CD4-positive, alpha-beta T cell (primary cell): ENCODE measurements at places on chromosomes 7 and 10.

- DNase-seq = no peak
Measured at GRCh38 chr10:117686606-117687005, 144.1 kb downstream of the EMX2 start.

DNA sequence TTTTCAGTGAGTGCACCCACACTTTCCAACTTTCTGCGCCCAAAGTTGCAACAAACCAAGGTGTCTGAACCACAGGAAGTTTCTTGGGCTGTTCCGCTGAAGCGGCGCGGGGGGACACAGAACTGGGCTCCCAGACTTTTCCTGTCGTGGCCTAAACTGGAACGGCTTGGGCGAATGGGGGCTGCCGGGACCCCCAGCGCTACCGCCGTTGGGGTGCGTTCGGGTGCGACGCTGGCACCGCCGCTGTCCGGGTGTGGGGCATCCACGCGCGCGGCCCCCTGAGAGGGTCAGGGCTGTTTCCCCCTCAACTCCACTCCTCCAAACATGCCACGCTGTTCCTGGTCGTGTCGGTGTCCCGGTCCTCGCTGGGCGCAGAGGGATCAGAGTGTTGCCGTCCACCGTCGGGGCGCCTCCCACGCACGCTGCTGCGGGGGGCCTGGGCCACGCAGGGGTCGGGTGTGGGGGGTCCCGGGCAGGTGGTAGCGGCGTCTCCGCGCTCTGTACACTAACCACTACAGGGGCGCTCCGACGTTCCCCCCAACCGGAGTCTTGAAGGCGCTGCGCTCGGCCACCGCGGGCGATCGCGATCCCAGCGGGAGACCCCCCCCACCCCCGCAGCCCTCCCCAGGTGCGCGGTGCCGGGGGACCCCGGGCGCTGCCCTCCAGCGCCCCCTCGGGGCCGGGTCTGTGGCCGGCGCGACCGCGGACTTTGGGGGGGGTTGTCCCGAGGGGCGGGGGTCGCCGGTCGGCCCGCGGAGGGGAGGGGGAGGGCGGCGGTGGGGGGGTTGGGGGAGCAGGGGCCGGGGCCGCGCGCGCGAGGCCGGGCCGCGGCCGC is 2.2 kb upstream of the CUX1 start:
- DNase-seq = peak; percentile 55

DNA sequence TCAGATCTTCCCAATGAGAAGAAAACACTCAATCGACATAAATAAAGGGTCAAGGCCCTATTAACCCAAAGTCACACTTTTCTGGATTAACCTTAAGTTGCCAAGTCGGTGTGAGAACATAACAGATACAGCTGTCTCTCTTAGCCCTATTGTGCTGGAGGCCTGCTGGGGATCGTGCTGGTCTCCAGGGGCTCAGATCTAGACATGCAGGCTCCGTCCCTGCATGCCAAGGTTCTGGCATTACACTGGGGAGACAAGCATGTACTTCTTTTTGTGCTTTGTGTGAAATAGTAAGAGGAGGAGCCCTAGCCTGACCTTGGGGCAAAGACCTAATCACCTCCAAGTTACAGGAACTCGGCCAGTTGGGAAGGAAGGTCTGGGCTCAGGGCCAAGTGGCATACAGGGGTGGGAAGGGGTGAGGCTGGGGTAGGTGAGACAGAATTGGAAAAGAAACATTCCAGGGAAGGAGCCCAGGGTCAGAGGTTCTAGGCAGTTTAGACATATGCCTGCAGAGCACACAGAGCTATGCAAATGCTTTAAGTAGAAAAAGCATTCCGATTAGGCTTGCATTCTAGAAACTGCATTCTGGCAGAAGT is 216.4 kb downstream of the HECW1 start:
- no peak for DNase-seq

- no peak for DNase-seq
Measured at GRCh38 chr10:48287417-48288391, 13.2 kb upstream of the FRMPD2 start.

DNA sequence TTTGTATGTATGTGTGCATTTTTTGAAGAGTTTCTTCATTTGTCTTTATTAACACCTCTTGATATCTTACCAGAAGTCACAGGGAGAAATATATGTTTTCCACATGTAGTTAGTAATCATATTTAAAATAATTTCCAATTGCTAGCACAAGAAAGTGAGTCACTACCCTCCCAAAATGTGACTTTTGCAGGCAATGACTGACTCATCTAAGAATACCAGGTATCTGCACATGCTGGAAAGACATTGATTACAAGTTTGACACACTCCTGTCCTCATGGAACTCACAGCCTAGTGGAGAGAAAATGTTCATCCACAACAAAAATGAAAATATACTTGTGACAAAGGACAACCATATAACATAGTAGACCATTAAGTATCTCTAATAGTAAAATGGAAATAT is 82.9 kb downstream of the SEMA3D start:
- DNase-seq = no peak

DNA sequence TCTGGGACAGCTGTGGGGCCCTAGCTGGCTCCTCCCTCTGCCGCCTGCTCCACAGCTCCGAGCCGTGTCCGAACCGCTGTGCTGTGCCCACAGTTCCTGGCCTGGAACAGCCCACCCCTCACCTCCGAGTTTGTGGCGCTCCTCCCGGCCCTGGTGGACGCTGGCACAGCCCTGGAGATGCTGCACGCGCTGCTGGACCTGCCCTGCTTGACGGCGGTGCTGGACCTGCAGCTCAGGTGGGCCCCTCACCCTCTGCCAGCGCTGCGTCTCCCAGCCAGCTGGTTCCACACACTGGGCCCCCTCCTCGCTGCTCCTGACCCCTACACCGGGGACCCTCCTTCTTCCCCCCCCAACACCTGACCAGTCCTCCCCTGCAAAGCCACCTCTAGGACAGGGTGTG is 12.1 kb downstream of the AP5Z1 start:
- DNase-seq = no peak

DNA sequence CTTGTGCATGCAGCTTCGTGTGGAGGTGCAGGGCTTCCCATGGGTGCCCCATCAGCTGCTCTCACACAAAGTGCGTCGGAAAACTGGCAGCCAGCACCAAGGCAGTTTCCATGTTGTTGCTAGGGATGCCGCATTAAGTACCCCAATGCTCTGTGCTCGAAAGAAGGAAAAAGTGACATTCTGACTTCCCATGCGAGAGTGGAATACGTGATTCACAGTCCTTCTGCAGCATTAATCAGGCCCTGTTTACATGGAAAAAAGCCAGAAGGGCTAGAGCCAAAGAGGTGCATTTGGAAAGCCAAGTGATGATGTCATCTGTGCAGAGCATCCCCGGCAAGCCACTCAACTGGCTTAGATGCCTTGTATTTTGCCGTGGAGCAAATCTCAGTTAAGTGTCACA is 258.3 kb downstream of the GATA3 start:
- no peak for DNase-seq

DNA sequence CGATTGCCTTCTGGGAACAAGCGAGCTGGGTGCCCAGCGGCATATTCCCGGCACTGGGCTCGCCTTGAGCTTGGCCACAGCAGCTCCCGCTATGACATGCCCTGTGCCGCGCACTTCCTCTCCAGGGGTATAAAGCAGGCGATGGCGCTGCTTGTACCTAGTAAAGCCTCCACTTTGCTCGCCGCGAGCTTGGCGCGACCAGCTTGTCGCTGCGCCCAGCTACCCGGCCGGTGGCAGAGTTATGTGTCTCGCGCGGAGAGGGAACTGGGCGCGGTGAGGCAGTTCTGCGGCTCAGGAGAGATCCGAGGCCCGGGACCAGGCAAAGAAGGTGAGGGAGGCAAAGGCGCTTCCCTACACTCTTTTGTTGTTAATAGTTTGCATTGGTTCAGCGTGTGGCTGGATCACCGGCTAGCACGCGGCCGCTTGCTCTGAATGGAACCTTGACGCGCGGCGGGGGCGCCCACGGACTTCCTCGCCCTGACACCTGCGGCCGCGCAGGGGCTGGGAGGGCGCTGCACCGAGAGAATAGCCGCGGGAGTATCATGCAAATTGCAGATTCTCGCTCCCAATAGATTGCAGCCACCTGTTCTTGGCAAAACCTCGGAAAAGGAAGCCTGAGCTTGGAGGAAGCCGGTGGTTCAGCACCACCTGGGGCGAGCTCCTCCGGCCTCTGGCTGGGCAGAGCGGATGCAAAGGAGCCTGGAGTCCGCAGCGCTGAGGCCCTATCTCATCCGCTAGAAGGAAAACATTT is 3.0 kb upstream of the BUB3 start:
- no peak for DNase-seq

DNA sequence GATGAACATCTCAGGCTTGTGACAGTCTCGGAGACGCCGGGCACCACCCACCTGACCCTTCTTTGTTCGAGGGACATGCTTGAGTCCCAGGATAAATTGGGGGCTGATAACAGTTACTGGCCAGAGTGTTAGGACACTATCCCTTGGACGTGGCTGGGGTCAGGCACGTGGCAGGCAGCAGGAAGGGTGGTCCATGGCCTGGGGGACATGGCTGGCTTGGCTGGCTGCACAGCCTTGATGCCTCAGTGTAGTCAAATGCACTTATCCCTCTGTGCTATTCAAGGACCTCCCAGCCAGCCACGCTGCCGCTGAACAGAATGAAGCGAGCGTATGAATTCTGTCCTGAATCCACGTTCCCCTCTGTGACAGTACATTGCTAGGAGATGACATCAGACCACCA is 662.0 kb upstream of the FOXK1 start:
- DNase-seq = no peak
